Hematopoietic multipotent progenitor cell treated with erythropoietin and hydrocortisone succinate and interleukin-3 and kit ligand, for 8 days (in vitro differentiated cells): ENCODE measurements at places on chromosomes 2 and 18.
A peak's percentile ranks its signal among the peaks of the same experiment; 100 is the strongest.

GRCh38 chr2:233242231-233242927, 9.1 kb upstream of the ATG16L1 start:
- peak; percentile 48 for DNase-seq

- DNase-seq: no peak
Observed at GRCh38 chr2:173371023-173371422, 16.4 kb downstream of the CDCA7 start.

DNA sequence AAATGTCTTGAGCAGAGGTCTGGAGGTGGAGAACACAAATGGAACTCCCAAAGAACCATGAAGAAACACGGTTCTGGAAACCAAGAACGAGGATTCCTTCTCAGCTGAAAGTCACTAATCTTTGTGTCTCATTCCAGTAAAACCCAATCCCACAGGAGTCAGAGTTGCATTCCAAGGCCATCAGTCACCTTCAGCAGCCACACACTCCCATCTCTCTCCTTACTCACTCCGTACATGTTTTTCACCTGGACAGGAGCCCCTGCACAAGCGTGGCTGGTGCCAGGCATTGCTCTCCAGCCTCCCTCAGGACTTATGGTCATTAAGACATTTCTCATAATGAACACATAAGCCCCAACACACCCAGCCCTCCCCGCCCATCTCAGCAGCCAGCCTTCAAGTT, 175.4 kb upstream of the SIX2 start:
- no peak for DNase-seq

- DNase-seq: no peak
Observed at GRCh38 chr2:214322662-214323061, 88.2 kb upstream of the VWC2L start.

DNA sequence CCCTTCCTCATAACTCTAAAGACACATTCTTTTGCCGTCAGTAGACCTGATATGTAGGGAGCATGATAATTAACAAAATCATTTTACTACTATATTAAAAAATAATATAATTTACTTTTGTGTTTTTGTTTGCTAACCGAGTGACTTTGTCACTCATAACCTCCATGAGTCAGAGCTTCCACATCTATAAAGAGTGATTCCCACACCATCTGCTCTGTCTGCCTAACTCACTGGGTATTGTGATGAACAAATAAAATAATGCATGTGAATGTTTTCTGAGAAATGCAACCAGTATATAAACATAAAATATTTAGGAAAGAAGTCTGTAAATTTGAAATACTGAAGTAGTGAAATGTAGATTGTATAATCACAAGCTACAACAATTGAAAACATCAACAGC, 123.4 kb upstream of the DSEL start:
- DNase-seq: no peak

DNA sequence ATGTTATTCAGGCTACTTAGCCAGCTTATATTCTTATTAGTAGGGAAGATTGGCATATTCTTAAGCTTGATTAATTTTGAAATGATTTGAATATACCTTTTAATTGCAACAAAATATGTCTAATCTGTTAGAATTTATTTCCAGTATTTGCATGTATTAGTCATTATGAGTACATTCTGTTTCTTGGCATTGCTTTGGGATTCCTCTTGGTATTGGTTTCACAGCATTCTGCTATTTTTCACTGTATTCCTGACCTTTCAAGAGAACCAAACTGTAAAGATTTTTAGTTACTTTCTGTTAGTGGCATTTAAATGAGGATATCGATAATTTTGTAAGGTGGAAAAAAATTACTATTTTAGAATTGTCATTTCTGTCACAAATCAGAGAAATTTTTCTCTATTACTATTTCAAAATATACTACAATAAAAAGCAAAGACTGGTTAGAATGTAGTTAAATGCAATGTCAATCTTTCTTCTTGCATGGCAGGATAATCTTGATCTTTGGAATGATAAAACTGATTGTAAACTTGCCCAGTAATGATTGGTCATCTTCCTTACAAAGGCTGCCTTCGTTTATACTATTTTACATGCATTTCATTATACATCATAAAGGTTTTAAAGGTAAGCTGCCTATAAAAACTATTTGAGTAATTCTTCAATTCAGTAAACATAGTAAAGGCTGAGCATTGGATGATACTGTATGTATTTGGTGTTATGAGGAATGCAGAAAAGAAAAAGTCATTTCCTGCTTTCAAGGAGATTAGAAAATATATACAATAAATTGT, 86.1 kb downstream of the SLC4A10 start:
- no peak for DNase-seq

GRCh38 chr18:75170022-75170789, 38.7 kb downstream of the PTGR3 start:
- DNase-seq: no peak

DNA sequence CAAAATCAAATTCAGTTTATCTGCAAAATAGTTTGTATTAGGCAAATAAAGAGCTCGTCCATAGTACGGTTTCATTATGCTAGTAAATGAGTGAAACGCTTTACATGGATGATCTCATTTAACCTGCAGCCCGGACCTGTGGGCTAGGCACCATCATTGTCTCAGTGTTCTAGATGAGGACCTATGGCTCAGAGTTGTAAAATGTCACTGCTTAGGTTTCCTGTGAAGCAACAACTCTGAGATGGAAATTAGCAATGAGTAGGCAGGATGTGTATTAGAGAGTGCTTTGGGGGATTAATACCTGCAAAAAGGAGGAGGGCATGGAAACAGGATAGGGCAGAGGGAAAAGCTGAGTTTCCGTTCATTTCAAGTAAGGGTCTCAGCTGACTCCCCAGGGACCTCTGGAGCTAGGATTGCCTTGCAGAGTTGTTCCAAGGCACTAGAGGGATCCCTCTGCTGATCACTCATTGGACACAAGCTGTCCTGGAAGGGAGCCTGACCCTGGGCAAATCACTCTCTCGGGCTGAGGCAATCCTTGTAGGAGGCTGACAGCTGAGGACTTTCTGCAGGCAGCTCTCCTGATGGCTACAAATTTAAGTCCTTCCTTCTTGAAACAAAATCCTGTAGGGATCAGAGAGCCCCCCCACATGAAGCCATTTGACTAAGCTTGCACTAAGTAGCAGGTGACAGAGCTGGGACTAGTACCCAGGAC, 58.8 kb upstream of the SIX2 start:
- no peak for DNase-seq

- DNase-seq: no peak
Observed at GRCh38 chr2:15675456-15676195, 84.0 kb downstream of the DDX1 start.

GRCh38 chr18:39770399-39770798, 2184.6 kb upstream of the PIK3C3 start:
- no peak for DNase-seq

- DNase-seq: no peak
Observed at GRCh38 chr18:77897606-77898005, 648.0 kb downstream of the GALR1 start.

GRCh38 chr2:234116010-234116409, 65.5 kb downstream of the SPP2 start:
- no peak for DNase-seq

DNA sequence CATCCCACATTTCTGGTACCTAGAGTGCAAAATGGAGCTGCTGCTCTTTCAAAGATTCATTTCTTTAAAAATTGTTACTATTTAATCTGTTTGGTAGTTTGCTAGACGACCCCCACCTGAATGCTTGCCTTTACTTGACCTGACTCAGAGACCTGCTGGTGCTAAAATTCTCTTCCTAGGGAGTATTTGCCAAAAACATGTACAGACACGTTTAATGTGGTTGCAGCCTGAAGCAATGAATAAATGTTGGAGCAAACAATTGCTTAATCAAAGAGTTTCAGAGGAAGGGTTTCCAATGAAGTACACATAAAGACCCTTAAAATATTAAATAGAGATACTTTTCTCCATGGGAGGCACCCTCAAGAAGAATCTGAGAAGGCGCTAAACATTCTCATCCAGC, 734.4 kb downstream of the CBLN2 start:
- no peak for DNase-seq
